ENCODE measurements at places on chromosomes 6 and 20.

- H3K27me3 ChIP-seq, result peaks cover 10% of the 10 kb centered on the region
- H3K4me3 ChIP-seq, result no peak overlapping the region
- H3K36me3 ChIP-seq, result no peaks in the 10 kb centered on the region
- DNase-seq, result no peak
Measured at GRCh38 chr20:33929917-33930316, 63.8 kb upstream of the RALY start.

DNA sequence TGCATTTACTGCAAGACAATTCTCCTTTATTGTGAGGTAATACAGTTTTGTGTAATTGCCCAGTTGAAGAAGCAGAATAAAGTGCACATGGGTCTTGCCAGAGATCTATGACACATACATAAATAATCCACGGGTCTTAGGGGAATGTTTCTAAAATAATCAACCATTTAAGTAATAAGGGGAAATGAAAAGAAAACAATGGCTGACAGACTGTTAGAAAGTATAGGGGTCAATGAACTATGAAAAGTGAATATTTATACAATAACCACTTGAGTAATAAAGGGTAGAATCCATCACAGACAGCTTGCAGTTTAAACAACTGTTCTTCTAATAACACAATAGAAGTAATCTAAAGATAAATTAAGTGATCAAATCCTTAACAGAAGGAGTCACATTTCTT is 477.2 kb downstream of the EYS start:
- DNase-seq, result peak; percentile 21
- no peaks in the 10 kb centered on the region for H3K27me3 ChIP-seq
- no peak overlapping the region for H3K4me3 ChIP-seq
- H3K36me3 ChIP-seq, result no peaks in the 10 kb centered on the region

- H3K27me3 ChIP-seq, result no peaks in the 10 kb centered on the region
- H3K27ac ChIP-seq, result no peak overlapping the region
- DNase-seq, result no peak
Measured at GRCh38 chr20:20711413-20711812, 1.0 kb downstream of the RALGAPA2 start.

DNA sequence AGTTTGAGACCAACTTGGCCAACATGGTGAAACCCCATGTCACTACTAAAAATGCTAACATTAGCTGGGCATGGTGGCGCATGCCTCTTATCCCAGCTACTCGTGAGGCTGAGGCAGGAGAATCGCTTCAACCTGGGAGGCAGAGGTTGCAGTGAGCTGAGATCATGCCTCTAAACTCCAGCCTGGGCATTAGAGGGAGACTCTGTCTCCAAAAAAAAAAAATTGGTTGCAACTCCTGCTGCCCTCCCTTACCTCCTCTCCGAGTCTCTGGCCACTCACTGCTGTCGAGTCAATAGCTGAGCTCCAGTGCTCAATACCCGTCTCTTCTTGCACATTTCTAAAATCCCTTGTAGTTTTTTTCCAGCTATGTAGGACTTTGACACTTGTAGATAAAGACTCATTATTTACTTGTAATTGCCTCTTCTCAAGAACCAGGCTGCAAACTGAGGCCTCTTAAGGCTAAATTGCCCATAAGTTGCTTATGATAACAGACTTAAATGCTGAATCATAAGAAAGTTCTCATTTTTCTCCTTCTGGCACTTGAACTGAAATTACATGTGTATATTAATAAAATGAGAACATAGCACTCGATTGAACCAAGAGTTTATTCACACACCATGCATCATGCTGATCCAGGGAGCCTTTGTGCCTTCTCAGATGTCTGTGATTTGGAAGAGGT is 13.8 kb downstream of the HECA start:
- no peak for DNase-seq
- no peak overlapping the region for H3K27ac ChIP-seq
- no peaks in the 10 kb centered on the region for H3K27me3 ChIP-seq
- H3K4me3 ChIP-seq, result peak overlapping the region; percentile 16
- no peaks in the 10 kb centered on the region for H3K4me1 ChIP-seq

DNA sequence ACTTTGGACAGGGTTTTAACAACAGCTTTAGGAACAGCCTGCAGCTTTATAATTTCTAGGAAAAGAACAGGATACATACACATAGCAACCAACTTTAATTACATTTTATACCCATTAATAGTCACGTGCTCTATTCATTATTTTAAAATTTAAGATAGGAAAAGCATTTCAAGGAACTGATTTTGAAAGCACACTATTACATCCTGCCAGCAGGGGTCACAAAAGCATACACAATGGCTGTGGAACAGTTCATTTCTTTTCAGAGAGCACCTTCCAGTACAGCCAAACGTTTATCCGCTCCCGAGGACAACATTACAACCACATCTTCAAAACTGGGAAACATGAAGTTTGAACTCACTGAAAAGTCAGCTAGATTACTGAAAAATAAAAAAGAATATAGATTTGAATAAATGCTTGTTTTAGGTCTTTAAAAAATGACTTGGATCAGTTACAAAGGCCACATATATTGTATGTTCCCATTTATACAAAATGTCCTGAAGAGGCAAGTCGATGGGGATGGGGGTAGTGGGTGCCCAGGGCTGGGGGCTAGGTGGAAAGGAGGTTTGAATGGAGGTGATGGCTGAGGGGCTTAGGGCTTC is 104.6 kb upstream of the EXOC2 start:
- H3K27me3 ChIP-seq, result peaks cover 46% of the 10 kb centered on the region
- H3K4me3 ChIP-seq, result no peak overlapping the region
- peak; percentile 59 for DNase-seq
- no peaks in the 10 kb centered on the region for H3K36me3 ChIP-seq
- H3K4me1 ChIP-seq, result no peaks in the 10 kb centered on the region

- H3K4me1 ChIP-seq, result no peaks in the 10 kb centered on the region
- H3K4me3 ChIP-seq, result no peak overlapping the region
- DNase-seq, result no peak
Measured at GRCh38 chr6:39758905-39759605, 33.1 kb upstream of the DAAM2 start.

DNA sequence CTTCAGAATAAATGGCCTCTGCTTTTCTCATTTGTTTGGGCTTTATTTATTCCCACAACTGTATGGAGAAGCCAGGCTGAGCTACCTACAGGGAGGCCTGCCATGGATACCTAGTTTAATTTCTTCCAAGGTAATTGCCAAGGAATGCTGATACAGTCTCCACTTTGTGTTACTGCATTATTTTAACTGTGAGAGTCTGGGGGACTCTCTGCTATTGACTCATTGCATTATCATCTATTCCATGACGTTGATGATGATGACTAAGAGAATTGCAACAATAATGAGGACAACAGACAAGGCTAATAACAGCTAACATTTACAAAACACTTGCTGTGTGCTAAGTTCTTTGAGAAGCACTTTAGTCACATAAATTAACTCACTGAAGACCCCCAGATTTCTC is 88.3 kb upstream of the COL21A1 start:
- H3K4me1 ChIP-seq, result no peaks in the 10 kb centered on the region
- H3K27me3 ChIP-seq, result no peaks in the 10 kb centered on the region
- no peak overlapping the region for H3K4me3 ChIP-seq
- H3K36me3 ChIP-seq, result no peaks in the 10 kb centered on the region

DNA sequence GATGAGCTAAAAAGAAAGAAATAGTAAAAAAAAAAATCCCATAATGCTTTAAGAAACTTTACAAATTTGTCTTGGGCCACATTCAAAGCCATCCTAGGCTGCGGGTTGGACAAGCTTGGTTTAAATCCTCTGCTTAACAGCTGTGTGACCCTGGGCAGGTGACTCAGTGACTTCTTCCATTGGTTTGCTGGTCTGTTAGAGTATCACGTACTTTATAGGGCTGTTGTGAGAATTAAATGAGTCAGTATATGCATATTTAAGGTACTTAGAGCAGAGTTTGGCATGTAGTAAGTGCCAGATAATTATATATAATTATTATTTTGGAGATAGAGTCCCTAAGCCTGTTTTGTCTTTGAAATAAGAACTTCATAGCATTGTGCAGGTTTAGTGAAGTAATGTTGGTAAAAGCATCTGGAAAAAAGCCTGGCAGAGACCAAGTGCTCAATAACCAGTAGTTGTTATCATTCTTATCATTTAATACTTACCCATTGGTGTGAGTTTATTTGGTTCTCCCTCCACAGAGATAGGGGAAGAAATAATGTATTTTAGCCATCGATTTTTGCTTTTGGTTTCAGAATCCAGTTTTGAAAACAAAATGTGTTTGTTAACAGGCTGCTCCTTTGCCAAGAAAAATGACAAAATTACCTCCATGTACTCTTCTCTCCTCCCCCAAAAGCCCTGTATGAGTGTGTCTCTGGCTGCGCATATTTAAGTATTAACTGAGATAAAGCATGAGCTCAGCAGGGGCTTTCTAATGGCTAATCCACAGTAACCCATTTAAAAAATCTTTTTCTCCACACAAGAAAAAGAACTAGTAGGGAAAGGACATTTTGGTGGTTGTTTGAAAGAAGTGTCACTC is 67.2 kb downstream of the FOXO3 start:
- H3K4me3 ChIP-seq, result peak overlapping the region; percentile 27
- peaks cover 18% of the 10 kb centered on the region for H3K4me1 ChIP-seq
- H3K27me3 ChIP-seq, result no peaks in the 10 kb centered on the region
- H3K36me3 ChIP-seq, result no peaks in the 10 kb centered on the region

GRCh38 chr6:96116674-96117073 is 100.9 kb downstream of the FUT9 start:
- no peak overlapping the region for H3K27ac ChIP-seq
- no peak overlapping the region for H3K4me3 ChIP-seq
- DNase-seq, result no peak
- no peaks in the 10 kb centered on the region for H3K36me3 ChIP-seq
- H3K27me3 ChIP-seq, result no peaks in the 10 kb centered on the region

GRCh38 chr6:169029861-169030260 is 223.8 kb downstream of the THBS2 start:
- no peak overlapping the region for H3K4me3 ChIP-seq
- H3K27ac ChIP-seq, result no peak overlapping the region
- DNase-seq, result no peak
- peaks cover 3% of the 10 kb centered on the region for H3K4me1 ChIP-seq

Measured in mesenchymal stem cell (in vitro differentiated cells and primary cell).